ENCODE measurements at places on chromosomes 5 and 9.

- no peak for DNase-seq
These were observed 46.0 kb upstream of the OR2K2 start for GRCh38 chr9:111375817-111376564.

- peak; percentile 50 for DNase-seq
These were observed 9.6 kb downstream of the PCYOX1L start for GRCh38 chr5:149367249-149367971.

DNA sequence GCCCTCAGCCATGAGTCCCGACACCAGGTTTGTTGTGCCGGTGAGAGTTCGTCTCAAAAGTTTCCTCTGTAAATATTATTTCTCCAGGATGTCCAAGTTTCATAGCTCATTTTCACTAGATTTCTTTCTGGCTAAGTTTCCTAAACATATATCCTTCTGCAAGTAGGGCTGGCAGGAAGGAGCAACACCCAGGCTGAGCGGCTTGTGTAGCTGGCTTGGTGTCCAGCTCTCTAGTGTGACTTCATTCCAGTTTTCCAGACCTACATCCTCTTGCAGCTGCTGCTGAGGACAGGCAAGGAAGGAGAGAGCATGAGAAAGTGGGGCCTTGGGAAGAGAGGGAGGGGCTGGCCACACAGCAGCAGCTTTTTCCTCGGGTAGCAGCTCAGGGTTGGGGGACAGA lies 80.3 kb downstream of the FGF1 start:
- no peak for DNase-seq

GRCh38 chr5:142508591-142508990 lies 177.3 kb downstream of the FGF1 start:
- no peak for DNase-seq

- DNase-seq = no peak
These were observed 1.2 kb upstream of the PAPPA start for GRCh38 chr9:116152390-116152789.

DNA sequence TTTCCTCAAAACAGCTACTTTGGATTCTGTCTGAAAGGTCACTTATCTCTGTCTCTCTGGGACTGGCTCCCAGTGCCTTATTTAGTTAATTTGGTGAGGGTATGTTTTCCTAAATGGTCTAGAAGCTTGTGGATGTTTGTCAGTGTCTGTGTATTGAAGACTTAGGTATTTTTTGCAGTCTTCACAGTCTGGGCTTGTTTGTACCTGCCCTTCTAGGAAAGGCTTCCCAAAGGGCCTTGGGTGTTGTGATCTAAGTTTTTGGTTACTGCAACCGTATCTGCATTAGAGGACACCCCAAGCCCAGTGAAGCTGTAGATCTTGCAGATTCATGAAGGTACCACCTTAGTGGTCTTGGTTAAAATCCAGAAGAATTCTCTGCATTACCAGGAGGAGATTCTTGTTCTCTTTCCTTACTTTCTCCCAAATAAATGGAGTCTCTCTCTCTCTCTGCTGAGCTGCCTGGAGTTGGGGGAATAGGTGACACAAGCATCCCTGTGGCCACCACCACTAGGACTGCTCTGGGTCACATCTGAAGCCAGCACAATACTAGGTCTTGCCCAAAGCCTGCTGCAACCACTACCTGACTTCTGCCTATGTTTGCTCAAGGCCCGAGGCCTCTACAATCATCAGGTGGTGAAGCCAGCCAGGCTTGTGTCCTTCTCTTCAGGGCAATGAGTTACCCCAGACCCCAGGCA lies 17.8 kb upstream of the CCNB1 start:
- no peak for DNase-seq

- DNase-seq = no peak
These were observed 23.1 kb upstream of the MVB12B start for GRCh38 chr9:126303488-126303887.

All from stimulated activated CD4-positive, alpha-beta T cell treated with anti-CD3 and anti-CD28 coated beads, Interleukin-4, amount 100 ng/mL, for 1 hour (primary cell).